Activated naive CD8-positive, alpha-beta T cell treated with anti-CD3 and anti-CD28 coated beads for 36 hours (primary cell): ENCODE measurements at places on chromosomes 3 and 15.

DNA sequence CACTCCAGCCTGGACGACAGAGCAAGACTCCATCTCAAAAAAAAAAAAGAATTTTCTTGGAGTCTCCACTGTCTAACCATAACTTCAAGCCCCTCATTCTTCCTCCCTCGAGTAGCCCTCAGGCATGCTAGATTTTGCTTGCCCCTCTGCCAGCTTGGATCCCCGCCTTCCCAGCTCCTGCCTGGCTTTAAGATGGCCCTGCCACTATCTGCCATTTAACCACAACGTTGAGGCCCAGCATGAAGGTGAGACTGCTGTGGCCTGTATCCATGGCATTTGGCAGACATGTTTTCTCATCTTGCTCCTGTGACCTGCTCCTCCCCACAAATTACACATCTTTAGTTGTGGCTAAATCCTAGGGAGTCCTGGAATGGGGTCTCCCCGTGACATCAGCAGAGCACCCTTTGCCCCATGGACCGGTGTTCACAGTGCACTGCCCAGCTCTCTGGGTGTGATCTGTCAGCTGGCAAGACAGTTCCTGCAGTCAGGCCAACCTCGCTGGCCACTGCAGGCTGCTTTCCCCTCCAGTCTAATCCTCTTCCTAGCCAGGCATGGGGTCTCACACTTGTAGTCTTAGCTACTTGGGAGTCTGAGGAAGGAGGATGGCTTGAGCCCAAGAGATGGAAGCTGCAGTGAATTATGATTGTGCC lies 10.4 kb downstream of the VPS18 start:
- no peak for DNase-seq

DNA sequence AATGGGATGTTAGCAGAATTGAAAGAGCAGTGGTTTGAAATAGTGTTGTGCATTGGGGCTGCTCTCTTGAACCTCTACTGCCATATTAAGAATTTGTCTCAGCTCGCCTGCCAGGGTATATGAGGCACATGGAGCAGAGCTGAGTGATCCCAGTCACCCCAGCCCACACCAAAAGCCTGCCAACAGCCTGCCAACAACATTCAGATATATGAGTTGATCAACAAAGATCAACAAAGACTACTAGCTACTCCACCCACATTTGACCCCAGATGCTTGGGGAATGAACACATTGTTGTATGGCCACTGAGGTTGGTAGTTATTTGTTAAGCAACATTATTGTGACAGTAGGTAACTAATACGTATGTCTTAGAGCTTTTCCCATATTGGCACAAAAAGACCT lies 570.9 kb upstream of the IL12A start:
- DNase-seq: no peak

DNA sequence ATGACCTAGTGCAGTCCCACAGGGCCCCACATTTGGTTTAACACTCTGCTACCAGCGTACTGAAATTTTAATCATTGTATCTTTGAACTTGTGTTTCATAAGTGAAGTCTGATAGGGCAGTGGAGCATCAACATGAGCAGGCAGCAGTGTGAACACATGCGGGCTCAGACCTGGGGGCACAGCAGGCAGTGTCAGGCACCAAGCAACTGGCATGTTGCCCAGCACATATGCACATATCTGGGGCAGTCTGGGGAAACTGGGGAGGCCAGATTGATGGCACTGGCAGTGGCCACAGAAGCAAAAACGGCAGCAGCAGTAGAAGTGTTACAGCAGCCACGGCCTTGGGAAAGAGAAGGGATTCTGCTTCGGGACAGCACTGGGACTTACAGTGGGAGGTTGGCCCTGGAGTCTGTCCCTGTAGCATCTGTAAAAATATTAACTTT lies 353.9 kb upstream of the KCNMB2 start:
- no peak for DNase-seq

DNA sequence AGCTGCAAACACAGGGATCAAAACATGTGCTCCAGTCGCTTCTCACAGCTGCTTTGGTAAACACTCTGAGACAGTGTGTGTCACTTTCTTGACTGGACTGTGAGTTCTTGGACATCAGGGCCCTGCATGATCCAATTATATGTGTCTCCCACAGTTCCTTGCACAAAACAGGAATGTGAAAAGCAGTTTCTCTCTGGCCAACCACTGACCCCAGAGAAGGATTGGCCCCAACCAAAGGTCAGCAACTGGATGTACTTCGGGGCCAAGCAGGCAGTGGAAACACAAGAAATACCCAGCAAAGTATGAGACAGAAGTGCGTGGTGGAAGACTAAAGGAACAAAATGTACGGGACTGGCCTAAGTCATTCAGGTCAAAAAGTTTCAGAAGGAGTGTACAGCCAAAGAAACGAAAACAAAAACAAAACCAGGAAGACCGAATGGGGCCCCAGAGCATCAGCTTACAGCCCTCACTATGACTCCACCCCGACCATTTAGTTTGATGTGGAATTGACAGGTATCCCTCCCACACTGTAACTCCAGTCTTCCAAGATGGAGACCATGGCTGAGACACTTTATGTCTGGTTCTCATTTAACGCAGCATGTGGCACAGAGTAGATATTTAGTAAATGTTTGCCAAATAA lies 76.7 kb upstream of the LPP start:
- DNase-seq: no peak

DNA sequence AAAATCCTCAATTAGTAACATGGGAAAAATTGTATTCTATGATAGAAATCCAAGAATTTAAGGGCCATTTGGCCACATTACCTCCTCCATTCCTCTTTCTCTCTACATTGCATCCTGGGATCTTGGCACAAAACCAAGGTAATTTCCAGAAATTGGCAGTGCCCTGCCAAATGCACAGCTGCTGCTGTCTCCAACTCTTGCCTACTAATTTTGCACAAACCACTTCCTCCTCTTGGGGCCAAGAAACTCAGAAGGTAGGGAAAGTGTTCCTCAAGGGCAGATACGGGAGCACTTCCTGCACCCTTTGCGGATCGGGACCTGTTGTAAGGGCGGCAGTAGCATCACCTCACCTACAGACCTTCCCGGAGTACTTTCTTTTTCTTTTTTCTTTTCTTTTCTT lies 57.8 kb downstream of the MAP3K13 start:
- DNase-seq: no peak

DNA sequence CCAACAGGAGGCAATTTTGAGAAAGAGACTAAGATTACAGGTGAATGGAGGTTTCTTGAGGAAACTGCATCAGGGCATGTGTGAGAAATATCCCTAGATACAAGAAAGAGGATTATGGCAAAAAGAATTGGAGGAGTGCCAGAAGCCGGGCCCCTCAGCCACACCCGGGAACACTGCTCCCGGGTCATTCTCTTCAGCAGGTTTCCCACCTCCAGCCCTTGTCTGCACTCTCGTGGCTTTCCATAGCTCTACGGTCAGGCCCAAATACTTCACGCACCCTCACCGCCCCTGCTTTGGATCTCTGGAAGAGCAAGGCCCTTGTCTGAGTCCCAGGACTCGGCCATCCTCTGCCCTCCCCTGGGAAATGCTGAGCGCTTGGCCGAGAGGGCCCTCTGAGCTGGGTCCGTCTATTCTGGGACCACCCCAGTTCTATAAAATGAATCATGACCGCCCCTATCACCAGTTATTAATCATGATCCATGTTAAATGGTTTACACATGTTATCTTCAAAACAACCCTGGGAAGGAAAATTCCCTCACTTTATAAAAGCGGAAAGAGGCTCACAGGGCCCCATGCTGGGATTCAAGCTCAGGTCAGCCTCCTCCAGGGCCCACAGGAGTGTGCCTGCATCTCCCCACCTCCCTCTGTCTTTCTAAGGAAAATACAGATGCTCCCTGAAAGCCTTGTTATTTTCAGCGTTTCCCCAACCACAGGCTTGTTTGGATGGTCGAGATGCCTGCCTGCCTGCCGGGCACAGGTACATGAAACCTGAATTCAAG lies 38.8 kb upstream of the SPTBN5 start:
- no peak for DNase-seq

- DNase-seq: no peak
Observed at GRCh38 chr15:86329311-86330013, 249.8 kb downstream of the AGBL1 start.

- DNase-seq: no peak
Observed at GRCh38 chr3:192482391-192482790, 244.9 kb downstream of the FGF12 start.

GRCh38 chr3:43817825-43818224 lies 127.1 kb downstream of the ABHD5 start:
- no peak for DNase-seq

- no peak for DNase-seq
Observed at GRCh38 chr3:133197619-133198018, 159.4 kb downstream of the TMEM108 start.

DNA sequence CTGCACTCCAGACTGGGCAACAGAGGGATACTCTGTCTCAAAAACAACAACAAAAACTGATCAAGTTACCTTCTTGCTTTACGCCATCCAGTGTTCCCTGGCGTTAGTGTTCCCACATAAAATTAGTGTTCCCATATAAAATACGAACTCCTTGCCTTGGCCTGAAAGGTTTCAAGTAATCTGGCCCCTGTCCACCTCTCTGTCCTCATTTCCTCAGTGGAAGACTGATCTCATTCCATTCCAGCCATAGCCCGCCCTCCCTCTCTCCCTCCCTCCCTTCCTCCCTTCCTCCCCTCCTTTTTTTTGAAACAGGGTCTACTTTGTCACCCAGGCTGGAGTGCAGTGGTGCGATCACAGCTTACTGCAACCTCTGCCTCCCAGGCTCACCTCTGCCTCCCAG lies 2.8 kb upstream of the CAND2 start:
- DNase-seq: no peak

DNA sequence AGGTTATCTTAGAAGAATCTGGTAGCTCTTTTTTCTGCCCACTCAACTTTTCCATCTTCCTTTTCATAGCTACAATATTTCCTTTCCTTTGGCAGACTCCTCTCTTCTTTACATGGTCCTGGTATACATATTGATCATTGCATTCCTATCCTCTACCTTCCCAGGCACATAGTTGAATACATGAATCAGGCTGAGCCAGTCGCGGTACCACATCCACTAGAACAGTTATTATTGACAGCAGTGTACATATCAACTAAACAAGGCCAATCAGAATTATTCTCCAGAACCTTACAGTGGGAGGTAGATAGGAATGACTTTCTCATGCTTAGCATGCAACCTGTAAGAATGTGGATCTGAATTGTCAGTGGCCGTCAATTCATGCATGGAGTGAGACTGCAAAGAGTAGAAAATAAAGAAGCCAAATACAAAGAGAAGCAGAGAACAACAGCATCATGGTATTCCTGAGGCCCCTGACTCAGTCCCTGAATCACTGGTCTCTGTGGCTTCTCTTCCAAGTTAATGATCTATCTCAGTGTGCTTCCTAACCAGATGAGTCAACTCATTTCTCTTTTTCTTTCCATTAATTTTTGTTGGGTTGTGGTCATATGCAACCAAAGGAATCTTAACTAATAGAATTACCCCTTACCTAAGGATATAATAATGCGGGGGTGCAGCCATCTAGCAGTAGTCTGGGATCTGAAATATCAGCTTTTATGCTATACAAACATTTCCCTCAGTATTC lies 60.9 kb upstream of the DCBLD2 start:
- DNase-seq: no peak

DNA sequence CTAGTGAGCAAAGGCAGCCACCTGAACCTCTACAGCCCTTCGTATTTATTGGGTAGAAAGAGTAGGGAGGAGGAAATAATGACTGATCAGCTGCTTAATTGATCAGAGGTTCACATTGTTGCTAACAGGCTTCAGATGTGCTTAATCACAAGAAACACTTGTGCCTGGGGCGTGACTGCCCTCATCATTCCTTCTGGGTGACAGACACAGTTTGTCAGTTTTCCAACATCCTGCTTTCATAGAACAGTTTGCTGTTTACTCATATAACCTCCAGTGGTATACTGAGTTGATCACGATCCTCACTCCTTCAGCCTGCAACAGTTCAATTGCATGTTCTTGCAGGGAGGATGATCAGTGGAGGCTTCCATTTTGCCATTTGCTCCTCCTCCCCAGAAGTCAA lies 13.6 kb upstream of the CASR start:
- no peak for DNase-seq

- DNase-seq: no peak
Observed at GRCh38 chr3:52146189-52146588, 8.0 kb downstream of the POC1A start.

GRCh38 chr3:46934072-46934471 lies 42.5 kb downstream of the CCDC12 start:
- DNase-seq: no peak

GRCh38 chr3:24220859-24221657 lies 273.6 kb downstream of the THRB start:
- DNase-seq: no peak

- no peak for DNase-seq
Observed at GRCh38 chr3:130795396-130795795, 48.8 kb upstream of the PIK3R4 start.

- no peak for DNase-seq
Observed at GRCh38 chr3:86239946-86240345, 751.0 kb downstream of the VGLL3 start.

GRCh38 chr3:153247331-153248330 lies 85.6 kb downstream of the RAP2B start:
- DNase-seq: no peak

GRCh38 chr3:186783731-186784515 lies 546 bp downstream of the EIF4A2 start:
- peak; percentile 78 for DNase-seq

DNA sequence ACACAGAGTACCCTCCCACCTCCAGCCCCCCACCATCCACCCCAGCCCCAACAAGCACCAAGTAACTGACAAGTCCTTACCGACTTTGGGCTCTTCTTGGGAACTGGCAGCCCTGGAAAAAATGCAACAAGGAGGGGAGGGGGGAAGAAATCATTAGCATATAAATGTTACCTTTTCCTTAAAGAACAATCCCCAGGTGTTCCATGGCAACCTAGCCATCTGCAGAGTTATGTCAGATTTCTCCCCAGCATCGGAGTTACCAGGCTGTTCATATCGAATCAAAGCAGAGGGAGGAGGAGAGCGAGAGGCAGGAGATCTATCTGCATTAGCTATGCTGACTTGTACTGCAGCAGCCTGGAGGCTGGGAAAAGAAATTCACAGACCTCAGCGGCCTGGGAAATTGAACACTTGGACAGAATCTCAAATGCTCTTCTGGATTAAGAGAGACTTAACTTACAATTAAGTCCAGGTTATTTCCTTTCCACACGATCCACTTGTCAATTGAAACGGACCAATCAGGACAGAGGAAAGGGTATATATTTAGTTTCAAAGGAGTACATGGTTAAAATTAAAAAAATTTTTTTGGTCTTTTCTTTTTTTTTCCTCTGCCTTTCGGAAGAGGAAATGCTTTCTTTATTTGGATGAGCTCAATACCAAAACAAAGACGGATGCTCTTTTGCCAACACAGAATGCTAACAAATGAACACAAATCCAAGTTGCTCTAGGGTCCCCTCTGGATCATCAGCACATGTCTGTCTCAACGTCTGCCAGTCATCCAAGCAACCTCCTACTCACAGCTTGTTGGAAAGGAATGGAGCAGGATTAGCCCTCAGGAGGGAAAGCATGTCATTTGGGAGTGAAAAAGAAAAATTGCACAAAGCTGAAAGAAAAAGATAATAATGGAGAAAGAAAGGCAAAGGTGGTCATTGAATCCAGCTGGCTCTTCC lies 637.1 kb downstream of the MAGI1 start:
- no peak for DNase-seq
